HS-27A (cell line): ENCODE measurements at places on chromosomes 6 and 20.

GRCh38 chr20:62576815-62577489 lies 65.4 kb upstream of the SLCO4A1 start:
- no peak for DNase-seq

DNA sequence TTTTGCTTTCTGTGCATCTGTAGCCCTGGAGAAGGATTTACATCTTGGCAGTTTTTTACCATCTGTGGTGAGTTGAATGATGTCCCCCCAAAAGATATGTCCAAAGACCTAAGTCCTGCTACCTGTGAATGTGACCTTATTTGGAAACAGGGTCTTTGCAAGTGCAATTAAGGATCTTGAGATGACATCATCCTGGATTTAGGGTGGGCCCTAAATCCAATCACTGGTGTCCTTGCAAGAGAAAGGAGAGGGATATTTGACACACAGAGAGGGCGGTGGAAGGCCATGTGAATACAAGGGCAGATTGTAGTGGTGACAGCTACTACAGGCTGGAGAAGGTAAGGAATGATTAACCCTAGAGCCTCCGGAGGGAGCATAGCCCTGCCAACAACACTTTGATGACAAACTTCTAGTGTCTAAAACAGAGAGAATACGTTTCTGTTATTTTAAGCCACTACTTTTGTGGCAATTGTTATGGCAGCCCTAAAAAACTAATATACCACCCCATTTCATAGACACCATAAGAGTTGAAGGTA lies 35.1 kb downstream of the MKKS start:
- no peak for DNase-seq

GRCh38 chr20:2023151-2023550 lies 29.3 kb upstream of the PDYN start:
- no peak for DNase-seq

DNA sequence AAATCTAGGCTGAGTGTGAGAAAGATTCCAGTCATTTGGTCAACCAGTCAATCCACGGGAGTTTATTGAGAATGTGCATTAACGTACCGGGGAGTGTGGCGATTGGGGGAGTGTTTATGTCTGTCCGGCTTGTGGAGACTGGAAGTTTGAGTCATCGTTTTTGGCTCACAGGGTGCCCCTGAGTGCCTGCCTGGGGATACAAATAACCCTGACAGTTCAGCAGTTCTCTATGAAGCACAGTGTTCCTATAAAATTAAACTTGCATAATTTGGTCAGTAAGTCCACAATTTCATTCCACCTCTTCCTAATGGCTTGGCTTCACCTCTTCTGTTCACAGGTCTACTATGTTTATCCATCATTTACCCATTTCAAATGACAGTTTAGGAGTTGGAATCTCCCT lies 72.6 kb upstream of the PLEKHG1 start:
- DNase-seq: no peak

- no peak for DNase-seq
Measured at GRCh38 chr6:169539176-169539897, 162.5 kb downstream of the WDR27 start.

DNA sequence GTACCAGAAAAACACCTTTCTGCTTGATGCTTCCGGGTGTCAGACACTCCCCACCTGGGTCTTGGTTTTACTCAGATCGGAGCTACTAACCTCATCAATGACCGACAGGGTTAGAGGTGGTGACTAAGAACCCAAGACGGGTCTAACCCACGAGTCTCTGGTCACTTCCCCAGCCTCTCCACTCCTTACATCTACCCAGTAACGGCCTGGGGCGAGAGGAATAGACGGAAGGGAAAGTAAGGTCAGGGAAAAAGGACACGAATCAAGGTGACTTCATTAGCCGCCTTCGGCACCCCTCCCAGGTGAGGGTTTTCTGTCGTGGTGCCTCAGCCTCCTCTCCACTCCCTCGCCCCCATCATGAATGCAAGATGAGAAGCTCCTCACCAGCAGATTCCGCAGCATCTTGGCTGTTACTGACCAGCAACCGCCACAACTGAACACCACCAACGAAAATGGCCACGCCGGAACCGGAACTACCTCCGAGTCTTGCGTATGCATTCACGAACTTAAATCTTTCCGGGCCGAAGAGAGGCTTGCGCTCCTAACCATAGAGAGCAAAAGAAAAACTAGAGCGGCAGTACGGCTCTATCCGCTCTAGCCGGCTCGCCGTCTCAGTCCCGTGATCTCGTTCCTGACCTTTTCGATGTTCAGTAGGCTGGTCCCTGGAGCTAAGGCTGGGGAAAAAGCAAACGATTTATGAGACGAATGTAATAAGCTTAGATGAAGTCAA lies at the start of gene COX7A2:
TSS of gene COX7A2 (minus strand) at position 469 of the 730 bp plus-strand sequence. CDS start at position 402, 67 bp downstream.
- peak; percentile 71 for DNase-seq

DNA sequence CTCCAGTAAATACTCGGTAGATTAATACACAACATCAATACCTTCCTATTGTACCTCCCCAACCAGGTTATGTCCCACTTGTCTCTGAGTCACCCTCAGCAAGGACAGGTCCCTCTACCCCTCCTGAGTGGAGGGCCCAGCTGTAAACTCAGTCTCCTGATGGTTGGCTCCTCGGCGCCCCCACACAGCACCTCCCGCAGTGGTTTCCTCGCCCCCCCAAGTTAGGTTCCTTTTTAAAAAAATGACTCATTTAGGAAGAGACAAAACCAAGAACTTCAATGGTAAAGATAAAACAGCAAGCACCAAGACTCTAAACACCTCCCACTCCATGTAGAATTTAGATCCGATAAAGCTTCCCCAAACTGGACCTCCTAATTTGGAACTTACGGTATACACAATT lies 83.5 kb downstream of the TRERF1 start:
- no peak for DNase-seq

- DNase-seq: no peak
Measured at GRCh38 chr6:86682297-86682696, 255.0 kb upstream of the HTR1E start.

- no peak for DNase-seq
Measured at GRCh38 chr20:38873050-38873581, 53.1 kb upstream of the FAM83D start.

- DNase-seq: no peak
Measured at GRCh38 chr20:20463933-20464374, 96.0 kb downstream of the INSM1 start.
